SW 1271 (cell line): ENCODE measurements at places on chromosomes 4 and X.
A peak's percentile ranks its signal among the peaks of the same experiment; 100 is the strongest.

DNA sequence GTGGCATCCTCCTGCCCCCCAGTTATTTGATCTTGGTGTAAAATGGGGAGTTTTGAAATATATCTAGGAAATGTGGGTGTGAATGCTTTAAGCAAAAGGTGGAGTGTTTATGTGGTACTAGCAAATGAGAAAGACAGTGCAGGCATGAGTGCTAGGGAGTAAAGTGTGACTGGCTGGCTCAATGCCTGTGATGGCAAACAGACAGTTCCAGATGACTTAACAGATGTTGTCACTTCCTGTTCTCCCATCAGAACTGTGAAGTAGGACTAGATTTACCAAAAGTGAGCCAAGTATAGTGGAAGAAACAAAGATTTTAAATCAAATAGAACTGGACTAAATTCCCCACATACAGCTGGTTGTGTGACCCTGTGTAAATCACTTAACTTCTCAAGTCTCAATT is 8.4 kb upstream of the AMOT start:
- DNase-seq, result no peak

DNA sequence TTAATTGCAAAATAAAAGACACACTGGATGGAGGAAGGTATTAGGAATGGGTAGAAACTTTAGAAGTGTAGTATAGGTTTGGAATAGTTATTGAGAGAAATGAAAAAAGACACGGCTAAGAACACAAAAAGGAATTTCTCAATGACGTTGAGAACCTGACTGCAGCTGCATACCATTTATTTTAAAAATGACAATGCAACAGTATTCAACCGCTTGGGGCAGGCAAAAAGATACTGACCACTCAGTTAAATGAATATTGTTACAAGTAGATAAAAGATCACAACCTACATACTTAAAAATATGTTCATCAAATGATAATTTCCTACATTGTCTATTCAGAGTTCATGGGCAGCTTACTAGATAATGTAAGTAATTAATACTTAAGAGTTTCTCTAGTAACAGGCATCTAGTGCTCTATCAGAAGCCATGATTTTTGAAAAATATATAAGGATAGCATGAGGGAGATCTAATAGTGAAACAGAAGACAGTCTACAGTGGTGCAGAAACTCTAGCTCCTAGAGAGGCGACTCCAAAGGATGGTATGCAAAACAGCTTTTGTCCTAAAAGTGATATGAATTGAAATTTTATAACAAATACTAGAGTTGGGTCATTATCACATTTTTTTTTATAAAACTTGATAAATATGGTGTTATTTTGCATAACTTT is 216.2 kb upstream of the VEGFC start:
- DNase-seq, result no peak

- no peak for DNase-seq
Measured at GRCh38 chrX:16469870-16470269, 180.1 kb upstream of the S100G start.

GRCh38 chr4:155973639-155974475 is 20.2 kb upstream of the CTSO start:
- DNase-seq, result no peak

DNA sequence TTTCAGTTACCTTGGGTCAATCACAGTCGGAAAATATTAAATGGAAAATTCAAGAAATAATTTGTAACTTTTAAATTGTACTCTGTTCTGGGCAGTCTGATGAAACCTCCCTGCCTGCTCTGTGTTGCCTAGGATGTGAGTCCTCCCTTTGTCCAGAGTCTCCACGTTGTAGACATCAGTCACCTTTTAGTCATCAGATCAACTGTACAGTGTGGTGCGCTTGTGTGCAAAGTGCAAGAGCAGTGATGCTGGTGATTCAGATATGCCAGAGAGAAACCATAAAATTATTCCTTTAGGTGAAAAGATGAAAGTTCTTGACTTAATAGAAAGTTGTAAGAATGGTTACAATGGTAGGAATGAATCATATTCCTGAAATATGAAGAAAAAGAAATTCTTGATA is 1.4 kb downstream of the SPATA4 start:
- DNase-seq, result no peak

GRCh38 chr4:78397292-78397630 is 154.3 kb upstream of the ANXA3 start:
- DNase-seq, result no peak

- DNase-seq, result no peak
Measured at GRCh38 chr4:83293305-83294046, 8.9 kb upstream of the COQ2 start.

DNA sequence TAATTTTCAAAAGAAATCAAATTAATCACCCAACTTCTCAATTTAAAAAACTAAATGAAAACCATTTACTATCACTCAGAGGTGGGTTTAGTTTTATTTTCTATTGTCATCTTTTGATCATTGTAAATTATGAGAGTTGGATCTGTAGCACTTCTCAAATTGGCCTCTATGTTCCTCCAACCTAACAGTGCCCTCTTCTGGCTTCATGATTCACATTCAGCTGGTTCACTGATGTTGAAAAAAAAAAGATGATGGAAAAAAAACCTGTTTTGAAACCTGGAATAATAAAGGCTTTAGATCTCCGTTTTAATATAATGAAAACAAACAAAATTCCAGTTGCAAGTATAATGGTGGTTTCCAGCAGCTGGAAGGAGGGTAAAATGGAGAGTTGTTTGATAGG is 2.4 kb upstream of the NBDY start:
- DNase-seq, result peak; percentile 4

- DNase-seq, result no peak
Measured at GRCh38 chrX:41688835-41689234, at the start of gene GPR34. GPR34 (plus strand) TSS chrX:41688973; CDS start chrX:41695634, 6,661 bp downstream.

GRCh38 chr4:21992330-21992729 is 43.8 kb upstream of the KCNIP4 start:
- DNase-seq, result no peak

GRCh38 chrX:125628435-125628834 is 308.8 kb downstream of the TEX13C start:
- DNase-seq, result no peak

- no peak for DNase-seq
Measured at GRCh38 chr4:95018785-95019184, 261.0 kb downstream of the BMPR1B start.

- no peak for DNase-seq
Measured at GRCh38 chr4:129337228-129337620, 241.3 kb downstream of the C4orf33 start.

DNA sequence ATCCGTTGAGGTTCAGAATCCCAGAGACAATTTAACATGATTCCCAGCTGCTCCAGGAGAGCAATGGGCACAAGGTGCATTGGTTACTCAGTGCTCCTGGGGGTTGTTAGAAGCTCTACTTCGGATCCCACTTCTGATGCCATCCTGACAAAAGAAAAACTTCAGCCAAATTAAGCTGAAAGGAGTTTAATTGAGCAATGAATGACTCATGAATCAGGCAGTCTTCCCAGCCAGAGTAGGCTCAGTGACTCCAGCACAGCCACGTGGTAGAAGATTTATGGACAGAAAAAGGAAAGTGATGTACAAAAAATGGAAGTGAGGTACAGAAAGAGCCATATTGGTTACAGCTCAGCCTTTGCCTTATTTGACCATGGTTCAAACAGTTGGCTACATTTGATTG is 95.7 kb downstream of the PWWP3B start:
- DNase-seq, result no peak

GRCh38 chr4:76235915-76236314 is 15.6 kb upstream of the FAM47E start:
- DNase-seq, result no peak

- no peak for DNase-seq
Measured at GRCh38 chr4:22477136-22477812, 38.6 kb downstream of the ADGRA3 start.

GRCh38 chr4:47713129-47713834 is 124.6 kb downstream of the CORIN start:
- no peak for DNase-seq

GRCh38 chr4:140611854-140612253 is 43.1 kb upstream of the UCP1 start:
- no peak for DNase-seq

DNA sequence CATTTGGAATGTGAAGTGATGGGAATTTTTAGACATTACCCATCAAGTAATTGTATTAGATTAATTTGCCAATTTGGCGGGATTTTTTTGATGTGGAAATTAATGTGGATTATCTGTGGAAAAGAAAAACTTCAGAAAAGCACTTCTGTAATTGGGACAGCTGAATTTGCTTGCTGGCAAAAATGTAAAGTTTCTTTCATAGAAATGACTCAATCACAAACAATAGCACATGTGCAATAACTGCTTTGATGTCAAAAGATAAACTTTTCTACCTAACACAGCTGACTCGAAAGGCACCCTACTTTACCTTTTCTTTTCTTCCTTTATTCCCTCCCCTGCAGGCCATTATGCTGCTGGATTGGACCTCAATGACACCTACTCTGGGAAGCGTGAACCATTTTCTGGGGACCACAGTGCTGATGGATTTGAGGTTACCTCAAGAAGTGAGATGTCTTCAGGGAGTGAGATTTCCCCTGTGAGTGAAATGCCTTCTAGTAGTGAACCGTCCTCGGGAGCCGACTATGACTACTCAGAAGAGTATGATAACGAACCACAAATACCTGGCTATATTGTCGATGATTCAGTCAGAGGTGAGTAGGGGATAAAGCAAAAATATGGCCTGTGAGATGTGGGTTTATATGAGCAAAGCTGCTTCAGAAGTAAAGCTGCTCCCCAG is 1.4 kb downstream of the AREG start:
- no peak for DNase-seq

DNA sequence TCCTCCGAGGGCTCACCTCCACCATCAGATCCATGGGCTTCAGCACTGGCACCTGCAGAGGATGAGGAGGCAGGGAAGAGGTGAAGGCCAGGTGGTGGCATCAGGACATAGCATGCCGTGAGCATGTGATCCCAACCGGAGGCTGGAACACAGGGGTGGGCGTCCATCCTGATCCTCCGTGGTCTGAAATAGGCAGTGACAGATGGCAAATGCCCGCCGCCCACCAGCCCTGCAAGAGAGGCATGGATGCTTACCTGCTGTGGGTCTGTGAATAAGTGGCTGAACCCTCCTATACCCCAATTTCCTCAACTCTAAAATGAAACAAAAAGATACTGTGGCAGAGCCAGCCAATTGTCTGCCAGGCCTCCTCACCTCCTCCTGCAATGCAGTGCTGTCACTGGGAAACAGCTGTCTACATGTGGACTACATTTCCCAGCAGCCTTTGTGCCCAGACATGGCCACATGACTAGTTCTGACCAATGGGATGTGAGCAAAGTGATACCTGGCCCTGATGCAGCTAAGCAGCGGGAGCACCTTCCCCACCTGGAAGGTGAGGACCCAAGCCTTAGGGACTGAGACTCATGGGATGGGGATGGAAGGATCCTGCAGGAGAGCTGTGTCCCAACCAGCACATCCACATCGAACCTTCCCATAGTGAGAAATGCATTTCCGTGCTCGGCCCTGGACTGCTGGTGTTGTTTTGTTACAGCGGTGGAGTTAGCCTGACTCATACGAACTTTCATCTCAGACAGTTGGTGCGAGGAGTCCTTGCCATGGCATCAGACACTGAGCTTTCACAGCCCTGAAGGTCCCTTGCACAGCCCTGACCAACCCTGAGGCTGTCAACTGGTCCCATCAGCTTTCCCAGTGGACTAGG is 99.5 kb downstream of the PPP2R2C start:
- peak; percentile 39 for DNase-seq

- DNase-seq, result peak; percentile 50
Measured at GRCh38 chr4:48899950-48900349, 6.6 kb downstream of the OCIAD2 start.

DNA sequence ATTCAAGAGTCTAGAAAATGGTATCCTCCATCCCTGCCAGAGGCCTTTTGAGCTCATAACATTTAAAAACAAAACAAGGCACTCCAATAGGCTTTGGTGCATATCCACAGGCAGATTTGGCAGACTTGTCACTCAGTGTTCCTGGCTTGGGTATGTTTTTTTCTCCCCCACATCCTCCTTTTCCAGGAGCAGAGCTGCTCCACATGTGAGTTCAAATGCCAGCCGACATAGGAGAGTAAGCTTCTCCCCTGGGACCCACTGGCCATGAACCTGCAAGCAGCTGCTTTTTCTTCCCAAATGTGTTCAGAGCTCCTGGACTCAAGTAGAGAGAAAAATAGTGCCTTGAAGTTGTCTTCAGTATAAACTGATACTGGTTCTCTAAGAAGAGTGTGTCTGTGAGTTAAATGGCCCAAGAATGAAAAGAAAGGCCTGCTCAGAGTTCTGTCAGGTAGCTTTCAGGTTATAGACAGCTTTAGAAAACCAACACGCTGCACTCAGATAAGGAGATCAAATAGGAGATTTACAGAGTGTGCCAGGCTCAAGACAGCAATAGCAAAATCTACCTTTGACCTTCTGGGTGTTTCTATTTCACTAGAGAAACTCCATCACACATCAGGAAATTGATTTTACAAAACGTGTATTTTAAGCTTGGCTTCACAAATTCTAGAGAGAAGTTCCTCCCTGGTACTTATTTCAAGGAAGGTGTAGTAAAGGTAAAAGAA is 162.5 kb upstream of the GALNT7 start:
- no peak for DNase-seq

DNA sequence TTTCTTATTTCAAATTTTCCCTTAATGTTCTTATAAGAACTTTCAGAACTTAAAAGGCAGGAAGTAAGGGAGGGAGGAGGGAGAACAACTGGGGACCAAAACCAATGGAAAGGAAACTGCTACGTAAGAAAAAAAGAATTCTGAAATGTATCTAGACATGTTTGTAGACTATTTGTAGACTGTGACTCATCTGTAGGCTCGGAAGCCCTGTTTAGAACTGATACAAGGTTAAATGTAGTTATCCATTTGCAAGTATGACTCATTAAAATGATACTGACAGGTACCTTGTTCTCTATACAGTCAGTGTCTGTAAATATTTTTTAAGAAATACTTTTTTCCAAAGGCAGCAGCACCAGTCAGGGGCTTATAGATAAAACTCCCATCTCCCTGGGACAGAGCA is 202.0 kb downstream of the DHX15 start:
- no peak for DNase-seq

DNA sequence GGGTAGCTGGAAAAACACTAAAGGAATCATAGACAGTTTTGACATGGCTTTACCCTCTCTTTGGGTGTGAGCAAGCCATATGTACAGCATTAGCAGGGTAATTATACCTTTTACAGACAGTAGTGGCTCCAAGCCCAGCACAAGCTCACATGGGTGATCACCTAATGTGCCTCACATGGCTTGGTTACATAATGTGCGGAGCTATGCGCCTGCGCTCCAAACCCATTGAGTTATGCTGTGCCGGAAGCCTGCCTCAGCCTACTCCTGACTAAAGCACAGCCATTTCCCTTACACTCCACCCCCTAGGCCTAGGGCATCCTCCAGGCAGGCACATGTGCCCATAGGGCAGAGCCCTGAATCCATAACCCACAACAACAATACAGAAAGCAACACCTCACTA is 6.5 kb upstream of the TSPAN5 start:
- DNase-seq, result no peak

DNA sequence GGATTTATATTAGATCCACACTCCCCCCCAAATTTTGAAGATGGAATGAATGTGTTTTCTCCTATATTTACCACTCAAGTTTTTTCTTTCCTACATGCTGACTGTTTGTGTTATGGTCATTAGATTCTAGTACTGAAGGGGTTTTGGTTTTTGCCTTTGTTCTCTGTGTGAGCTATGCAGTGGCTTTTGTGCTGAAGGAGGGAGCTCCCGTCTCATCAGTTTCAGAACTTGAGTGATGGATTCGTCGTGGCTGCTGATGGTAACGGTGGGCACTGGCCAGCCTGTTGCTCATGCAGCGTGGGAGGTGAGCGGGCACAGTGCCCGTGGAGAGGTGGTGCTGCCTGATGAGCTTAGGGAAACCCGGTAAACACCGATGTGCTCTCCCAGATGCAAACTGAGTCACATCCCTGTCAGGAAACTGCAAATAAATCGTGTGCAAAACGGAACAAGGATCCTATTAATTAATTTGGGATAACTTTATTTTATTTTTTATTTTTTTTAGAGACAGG is 101.5 kb downstream of the SORBS2 start:
- DNase-seq, result no peak
